Keratinocyte (primary cell): ENCODE measurements at places on chromosomes 3 and 15.

DNA sequence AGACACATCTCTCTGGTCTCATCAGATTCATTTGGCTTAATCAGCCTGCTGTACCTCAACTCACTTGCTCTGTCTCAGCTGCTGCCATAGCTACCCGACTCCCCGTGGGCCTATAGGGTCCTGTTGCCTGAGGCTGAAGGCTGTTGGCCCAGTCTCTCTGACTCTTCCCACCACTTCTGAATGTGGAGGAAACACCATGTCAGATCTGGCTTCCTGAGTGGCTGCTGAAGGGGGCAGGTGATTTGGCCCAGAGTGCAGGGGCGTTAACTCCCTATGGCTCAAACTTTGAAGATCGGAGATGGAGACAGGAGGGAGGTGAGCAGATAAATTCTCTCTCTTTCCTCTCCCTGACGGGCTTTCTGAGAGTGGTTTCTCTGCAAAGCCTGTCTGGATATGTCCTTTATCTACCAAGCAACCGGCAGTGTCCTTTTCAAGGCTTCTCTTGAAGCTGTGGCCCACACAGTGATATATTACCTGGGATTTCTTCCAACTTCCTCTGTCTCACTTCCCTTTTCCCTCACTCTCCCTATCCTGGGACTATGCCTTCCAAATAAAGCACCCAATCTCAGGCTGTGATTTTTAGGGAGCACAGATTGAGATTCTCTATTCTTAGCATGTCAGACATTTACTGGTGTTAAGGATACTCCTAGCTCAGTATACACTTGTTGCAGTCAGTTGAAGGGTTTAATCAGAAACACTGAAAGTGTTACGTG, 334.9 kb upstream of the TBC1D5 start:
- no peak for DNase-seq

DNA sequence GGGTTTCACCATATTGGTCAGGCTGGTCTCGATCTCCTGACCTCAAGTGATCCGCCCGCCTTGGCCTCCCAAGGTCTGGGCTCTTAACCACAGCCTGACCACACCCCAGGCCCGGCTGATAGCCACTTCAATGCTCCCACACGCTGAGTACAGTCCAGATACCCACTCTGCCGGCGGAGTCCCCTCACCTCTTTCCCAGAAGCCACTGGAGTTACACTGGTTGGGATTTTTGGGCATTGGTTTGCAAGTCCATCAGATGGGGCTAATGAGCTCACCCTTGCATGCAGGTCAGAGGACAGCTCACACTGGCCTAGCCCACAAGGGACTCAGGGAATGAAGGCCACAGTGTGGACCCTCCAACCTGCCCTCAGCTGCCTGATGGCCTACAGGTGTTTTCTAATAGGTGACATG, 60.1 kb downstream of the IQSEC1 start:
- DNase-seq = no peak

DNA sequence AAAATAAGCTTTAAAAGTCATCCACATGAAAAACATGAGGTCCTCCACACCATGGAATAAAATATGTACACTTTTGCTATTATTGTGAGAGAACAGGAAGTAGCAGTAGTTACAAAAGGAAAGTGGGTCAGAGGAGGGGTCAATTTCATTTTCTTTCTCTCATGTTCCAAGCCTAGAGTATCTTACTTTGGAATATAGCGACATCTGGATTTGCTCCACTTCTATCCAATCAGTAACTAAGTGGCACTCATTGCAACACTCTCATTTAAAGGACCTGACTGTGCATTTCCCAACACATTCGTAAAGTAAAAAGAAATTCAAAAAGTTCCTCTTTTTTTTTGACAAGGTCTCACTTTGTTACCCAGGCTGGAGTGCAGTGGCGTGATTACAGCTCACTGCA, 637.3 kb downstream of the TUSC7 start:
- no peak for DNase-seq

- DNase-seq = no peak
These were observed 67.7 kb downstream of the IGF2BP2 start for GRCh38 chr3:185757176-185757575.

- DNase-seq = no peak
These were observed 50.9 kb upstream of the SPRED1 start for GRCh38 chr15:38201714-38202113.

DNA sequence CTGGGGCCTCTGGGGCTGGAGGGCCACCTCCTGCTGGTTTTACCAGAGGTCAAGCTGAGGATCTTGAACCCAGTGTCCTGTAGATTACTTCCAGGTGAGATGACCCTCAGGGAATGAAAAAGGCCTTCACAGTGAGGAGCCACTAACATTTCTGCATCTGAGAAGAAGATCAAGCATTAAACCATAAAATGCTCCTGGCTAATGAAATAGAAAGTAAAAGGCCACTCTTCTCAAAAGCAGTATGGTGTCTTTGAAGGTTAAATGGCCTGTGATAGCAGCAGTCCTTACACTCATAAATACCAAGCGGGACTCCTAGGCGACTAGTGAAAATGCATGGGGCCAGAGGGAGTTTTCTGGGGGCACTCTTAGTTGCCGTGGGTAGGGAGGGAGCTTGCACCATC, 47.0 kb upstream of the RGMA start:
- no peak for DNase-seq

- DNase-seq = no peak
These were observed 9.3 kb upstream of the C15orf61 start for GRCh38 chr15:67511606-67512005.

DNA sequence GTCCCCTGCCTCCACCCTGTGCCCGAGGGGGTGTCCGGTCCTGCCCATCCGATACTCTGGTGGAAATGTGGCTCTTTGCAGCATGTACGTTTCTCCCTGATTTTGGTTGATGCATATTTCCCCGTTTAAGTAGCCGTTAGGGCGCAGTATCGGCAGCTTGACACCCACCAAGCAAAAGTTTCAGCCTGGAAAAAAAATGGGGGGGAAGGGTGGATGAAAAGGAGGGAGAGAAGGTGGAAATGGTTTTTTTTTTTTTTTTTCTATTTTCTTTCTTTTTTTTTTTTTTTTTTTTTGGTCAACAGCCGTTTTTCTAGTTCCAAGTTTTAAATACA, 1.3 kb downstream of the RAP2B start:
- DNase-seq = no peak

DNA sequence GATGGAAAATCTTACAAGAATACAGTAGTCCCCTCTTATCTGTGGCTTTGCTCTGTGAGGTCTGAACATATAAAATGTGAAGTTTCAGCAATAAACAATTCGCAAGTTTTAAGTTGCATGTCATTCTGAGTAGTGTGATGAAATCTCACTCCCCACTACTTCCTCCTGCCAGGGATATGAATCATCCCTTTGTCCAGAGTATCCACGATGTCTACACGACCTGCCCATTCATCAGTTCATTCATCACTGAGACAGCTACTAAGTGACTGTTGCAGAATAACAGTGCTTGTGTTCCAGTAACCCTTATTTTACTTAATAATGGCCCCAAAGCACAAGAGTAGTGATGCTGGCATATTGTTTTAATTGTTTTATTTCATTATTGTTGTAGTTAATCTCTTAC, 489.2 kb upstream of the UBE2E2 start:
- no peak for DNase-seq

DNA sequence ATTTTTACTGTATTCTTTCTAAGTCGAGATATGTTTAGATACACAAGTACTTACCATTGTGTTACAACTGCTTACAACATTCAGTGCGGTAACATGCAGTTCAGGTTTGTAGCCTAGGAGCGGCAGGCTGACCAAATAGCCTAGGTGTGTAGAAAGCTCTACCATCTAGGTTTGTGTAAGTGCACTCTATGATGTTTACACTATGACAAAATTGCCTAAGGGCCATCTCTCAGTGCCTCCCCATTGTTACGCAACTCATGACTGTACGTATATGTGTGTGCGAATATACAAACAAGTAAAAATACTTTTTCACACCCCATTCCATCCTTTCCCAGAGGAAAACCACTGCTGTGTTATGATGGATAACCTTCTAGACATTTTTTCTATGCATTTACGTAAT, 44.3 kb downstream of the PXYLP1 start:
- peak; percentile 68 for DNase-seq

DNA sequence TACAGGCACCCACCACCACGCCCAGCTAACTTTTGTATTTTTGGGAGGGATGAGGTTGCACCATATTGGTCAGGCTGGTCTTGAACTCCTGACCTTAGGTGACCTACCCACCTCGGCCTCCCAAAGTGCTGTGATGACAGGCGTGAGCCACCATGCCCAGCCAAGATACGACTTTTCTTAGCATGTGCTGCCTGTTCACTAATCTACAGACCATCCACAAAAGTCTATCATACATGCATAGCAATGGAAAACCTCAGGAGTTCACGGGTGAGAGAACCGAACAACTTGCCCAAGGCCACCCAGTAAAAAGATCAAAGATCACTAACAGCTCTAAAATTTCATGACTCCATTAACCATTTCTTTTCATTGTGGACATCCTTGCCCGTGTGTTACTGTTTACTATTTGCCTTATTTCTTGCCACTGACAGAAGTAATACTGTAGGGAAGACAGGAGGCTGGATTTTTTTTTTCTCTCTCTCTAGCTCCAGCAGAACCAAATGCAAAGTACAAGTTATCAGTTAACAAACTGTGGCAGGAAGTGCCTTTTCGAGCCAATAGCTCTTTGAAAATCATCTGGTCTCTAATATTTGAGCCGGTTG, 92.3 kb downstream of the FOXP1 start:
- DNase-seq = no peak

- DNase-seq = no peak
These were observed 48.7 kb downstream of the CNOT10 start for GRCh38 chr3:32733631-32734229.

DNA sequence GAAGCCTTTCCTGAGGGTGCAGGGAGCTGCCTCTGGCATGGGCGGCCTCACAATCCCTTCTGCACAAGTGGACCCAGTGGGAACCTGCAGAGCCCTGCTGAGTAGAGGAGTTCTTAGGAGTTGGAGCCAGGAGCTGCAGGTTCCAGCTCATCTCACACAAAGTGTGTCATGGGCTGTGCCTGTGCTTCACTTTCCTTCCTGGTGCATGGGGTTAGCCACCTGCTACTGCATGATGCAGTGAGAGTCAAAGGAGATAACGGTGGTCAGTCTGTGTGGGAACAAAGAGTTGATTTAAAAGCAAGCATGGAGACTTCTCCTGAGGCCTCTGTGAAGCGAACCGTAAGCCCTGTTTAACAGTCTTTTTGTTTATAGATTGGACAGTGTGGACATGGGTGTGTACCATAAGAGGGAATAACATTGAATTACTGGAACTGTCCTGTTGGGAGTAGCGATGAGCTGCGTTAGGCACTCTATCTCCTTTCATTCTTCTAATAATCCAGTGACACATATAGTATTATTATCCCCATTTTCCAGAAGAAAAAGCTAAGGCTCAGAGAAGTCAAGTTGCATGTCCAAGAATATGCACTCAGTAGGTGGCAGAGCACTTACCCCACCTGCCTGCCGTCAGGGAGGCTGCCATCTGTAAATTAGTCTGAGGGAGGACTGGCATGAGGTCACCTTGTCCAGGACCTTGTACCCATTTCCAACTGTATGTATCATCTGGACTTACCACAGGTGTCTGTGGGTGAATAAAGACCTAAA, 68.7 kb upstream of the PRR23C start:
- DNase-seq = no peak

GRCh38 chr3:59341459-59341858, 291.6 kb upstream of the CFAP20DC start:
- no peak for DNase-seq

DNA sequence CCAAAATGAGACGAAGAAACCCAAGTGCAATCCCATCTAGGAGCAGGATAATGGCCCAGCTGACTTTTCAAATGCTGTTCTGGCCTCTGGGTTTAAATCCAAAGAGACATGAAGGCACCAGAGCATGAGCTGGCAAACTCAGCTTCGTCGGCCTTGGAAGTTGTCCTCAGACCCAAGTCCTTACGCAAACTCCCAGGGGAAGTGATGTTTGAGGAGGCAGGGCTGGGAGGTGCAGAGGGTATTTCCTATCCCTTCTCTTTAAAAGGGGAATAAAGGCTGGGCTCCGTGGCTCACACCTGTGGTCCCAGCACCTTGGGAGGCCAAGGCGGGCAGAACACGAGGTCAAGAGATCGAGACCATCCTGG, 68.9 kb upstream of the HERC1 start:
- no peak for DNase-seq

DNA sequence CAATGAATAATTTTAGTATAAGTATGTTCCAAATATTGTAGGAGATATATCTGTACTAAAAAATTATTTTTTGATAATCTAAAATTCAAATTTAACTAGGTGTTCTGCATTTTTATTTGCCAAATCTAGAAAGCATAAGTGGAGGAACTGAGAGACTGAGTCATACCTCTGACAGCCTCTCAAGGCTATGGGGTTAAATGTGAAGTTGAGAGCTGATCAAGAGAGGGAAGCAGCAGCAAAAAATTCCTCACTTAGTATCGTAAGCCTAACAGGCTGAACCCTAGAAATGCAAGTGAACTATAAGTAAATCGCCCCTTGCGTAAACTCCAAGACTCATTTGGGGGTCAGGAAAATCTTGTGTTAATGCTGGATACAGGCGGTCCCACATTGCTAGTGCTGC, 12.8 kb upstream of the TOPAZ1 start:
- no peak for DNase-seq

DNA sequence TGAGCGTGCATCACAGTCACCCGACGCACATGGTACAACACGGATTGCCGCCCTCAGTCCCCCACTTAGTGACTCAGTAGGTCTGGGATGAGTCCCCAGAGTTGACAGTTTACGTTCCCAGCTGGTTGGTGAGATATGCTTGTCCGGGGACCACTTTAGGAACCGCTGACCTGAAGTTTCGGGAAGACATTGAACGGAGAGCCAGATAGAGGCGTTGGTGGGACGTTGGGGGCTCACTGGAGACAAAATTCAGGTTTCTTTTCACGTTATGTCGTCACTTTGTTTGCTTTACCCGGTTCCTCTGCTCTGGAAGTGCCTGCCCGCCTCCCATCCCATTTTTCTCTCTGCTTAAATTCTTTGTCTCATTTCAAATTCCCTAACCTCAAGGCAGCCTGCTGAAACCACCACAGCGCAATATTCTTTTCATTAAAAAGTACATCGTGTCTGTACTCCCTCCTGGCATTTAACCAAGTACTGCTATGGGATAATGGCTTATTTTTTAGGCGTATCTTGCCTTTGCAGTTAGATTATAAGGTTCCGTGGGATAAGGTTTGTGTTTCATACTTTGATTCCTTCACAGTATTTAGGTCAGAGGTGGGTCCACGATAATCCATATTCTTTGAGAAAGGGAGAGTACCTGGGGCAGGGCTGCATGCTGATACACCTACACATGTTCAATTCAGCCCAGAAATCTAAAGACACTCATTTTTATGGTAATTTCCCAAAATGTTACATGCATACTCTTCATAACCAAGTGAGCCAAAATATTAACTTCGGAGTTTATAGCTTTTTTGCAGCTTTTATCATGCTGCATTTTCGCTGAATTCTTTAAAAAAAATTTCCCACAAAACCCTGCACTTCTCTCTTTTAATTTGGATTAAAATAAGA, 921 bp downstream of the LMLN start:
- no peak for DNase-seq

DNA sequence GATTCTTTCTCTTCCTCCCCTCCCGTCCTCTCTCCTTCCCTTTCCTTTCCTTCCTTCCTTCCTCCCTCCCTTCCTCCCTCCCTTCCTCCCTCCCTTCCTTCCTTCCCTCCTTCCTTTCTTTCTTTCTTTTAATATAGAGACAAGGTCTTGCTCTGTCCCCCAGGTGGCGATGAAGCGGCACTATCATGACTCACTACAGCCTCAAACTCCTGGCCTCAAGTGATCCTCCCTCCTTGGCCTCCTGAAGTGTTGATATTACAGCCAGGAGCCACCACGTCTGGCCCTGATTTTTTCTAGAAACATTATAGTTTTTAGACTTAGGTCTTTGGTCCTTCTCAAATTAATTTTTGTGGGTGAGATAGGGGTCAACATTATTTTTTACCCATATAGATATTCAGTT, 15.5 kb downstream of the GRM2 start:
- no peak for DNase-seq

GRCh38 chr3:87766721-87767120, 292.1 kb downstream of the CGGBP1 start:
- no peak for DNase-seq
